ENCODE measurements at places on chromosomes 7 and 10. TPM values are rescaled to one million over a fixed set of nuclear protein-coding genes. Genes with fewer than 3 reads are reported as not detected.

GRCh38 chr7:128017460-128017859 lies 13.8 kb downstream of the LRRC4 start:
- no peaks in the 10 kb centered on the region for H3K36me3 ChIP-seq
- no peak overlapping the region for H3K27ac ChIP-seq

DNA sequence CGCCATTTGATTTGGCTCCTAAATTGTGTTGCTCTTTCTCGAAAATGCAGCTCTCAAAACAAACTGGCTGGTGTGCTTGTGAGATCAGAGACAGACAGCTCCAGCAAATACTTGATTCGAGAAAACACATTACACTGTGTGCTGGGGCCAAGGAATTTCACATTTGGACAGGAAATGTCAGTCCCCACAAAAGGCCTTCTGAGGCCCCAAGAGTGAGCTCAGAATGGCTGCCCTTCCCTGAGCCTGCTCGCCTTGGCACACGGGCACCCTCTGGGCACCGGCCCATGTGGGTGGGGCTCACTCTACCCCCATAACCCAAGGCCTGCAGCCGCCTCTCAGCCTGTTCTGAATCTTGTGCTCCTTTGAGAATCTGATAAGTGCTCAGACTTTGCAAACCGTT lies 13.9 kb upstream of the HSPA12A start:
- H3K27me3 ChIP-seq, result no peaks in the 10 kb centered on the region
- no peak for DNase-seq
- H3K4me3 ChIP-seq, result no peak overlapping the region
- H3K27ac ChIP-seq, result peak overlapping the region; percentile 69
- peaks cover 28% of the 10 kb centered on the region for H3K4me1 ChIP-seq
- no peaks in the 10 kb centered on the region for H3K36me3 ChIP-seq

GRCh38 chr7:97024209-97025129 lies at the start of gene DLX5:
Gene DLX5, minus strand, starts transcription at chr7:97024831. Its CDS starts 208 bp downstream, at chr7:97024623.
- peaks cover 59% of the 10 kb centered on the region for H3K4me1 ChIP-seq
- H3K27me3 ChIP-seq, result peaks cover 95% of the 10 kb centered on the region
- H3K36me3 ChIP-seq, result no peaks in the 10 kb centered on the region
- peak; percentile 89 for DNase-seq

DNA sequence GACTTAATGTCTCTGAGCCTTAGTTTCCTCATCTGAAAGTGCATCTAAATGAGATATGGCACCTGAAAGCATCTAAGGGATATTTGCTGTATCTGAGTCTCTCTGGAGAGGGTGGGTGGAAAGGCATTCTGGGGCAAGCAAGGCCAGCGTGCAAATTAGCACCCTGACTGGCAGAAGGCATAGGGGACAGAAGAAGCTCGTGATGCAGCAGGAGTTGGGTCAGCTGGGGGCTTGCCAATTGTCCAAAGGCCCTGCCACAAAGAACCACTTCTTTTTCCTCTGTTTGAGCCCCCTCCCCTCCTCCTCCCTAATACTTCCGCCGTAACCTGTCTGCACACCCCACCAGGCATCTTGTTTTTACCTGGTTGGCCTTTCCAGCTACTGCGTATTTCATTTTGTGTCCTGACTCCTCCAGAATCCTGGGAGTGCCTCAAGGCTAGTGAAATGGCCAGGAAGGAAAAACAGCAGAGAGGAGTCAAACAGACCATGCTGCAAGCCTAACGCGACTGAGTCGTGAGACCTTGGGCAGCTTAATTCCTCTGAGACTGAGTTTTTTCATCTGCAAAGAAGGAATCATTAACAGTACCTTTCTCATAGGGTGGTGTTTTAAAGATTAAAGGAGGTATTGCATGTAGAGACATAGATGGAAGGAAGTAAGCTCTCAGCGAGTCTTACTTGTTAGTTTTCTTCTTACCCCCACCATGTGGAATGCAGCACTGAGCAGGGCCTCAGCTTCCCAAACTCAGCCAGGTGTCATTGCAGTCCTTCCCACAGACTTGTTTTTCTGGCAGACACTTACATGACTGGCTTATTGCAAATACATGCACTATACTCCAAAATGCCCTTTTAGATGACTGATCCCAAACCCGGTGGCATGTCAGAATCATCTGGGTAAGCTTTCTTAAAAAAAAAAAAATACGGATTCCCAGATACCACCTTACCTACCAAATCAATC lies 49.1 kb upstream of the MXI1 start:
- no peak for DNase-seq
- H3K4me1 ChIP-seq, result no peaks in the 10 kb centered on the region
- H3K27me3 ChIP-seq, result no peaks in the 10 kb centered on the region
- no peak overlapping the region for H3K4me3 ChIP-seq
- no peak overlapping the region for H3K27ac ChIP-seq

DNA sequence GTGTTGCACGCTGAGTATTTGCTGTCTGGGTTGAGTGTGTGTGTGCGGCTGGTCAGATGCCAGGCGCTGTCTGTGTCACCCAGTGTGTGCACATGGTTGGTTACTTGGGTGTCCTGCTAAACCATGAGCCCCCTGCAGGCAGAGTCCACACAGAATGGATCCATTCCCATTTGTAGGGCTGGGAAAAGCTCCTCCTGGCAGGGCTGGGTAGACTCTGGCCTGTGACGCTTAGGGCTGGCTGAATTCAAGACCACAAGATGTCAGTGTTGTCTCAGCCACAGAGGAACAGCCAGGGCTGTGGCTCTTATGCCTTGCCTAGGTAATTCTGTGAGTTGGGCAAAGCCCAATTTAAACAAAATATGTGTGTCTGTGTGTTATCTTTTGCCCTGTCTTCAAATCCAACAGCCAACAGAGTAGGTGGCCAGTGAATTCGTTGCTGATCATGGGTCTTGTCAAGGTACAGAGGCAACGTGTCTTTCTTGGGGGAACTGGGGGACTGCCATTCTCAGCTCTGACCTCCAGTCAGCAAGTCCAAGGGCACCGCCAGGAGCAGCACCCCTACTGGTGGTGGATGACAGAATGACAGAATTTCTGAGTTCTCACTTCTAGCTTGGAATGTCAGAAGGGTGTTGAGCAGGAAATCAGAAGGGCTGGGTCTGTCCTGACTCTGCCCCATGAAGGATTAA lies 285.1 kb downstream of the CCSER2 start:
- H3K36me3 ChIP-seq, result no peaks in the 10 kb centered on the region
- no peaks in the 10 kb centered on the region for H3K27me3 ChIP-seq
- H3K4me1 ChIP-seq, result no peaks in the 10 kb centered on the region
- H3K27ac ChIP-seq, result no peak overlapping the region

- no peaks in the 10 kb centered on the region for H3K36me3 ChIP-seq
- H3K4me3 ChIP-seq, result no peak overlapping the region
- no peaks in the 10 kb centered on the region for H3K27me3 ChIP-seq
- peaks cover 11% of the 10 kb centered on the region for H3K4me1 ChIP-seq
- no peak for DNase-seq
These were observed 4.7 kb upstream of the ABLIM1 start for GRCh38 chr10:114662646-114663217.

The CYP2C8 gene
- total RNA-seq, result not detected

DNA sequence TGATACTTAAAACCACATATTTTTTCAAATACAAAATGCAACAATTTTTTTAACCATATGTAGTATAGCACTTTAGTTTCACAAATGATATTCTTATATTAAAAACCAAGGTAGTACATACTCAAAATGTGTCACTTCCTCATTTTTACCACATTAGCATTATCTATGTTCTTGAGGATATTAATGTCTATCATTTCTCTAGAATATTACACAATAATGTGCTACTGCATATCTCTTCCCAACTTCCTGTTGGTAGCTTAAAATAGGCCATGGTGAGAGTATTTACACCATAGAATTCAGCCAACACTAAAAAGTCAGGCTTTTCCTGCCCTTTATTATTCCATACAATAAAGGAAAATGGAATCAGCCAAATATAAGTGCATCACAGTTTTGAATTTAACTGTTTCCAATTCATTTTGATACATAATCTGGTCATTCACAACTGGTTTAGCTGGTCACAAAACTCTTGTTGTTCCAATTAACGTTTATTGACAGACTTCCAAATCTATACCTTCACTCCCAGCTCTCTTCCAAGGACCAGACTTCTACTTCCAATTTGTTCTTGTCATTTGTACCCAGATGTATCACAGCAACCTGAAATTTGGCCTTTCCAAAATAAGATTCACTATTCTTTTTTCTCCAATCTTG lies 20.0 kb upstream of the LRRC17 start:
- no peak overlapping the region for H3K4me3 ChIP-seq
- no peaks in the 10 kb centered on the region for H3K36me3 ChIP-seq
- H3K4me1 ChIP-seq, result peaks cover 19% of the 10 kb centered on the region
- no peak overlapping the region for H3K27ac ChIP-seq
- no peaks in the 10 kb centered on the region for H3K27me3 ChIP-seq

- DNase-seq, result no peak
- no peaks in the 10 kb centered on the region for H3K36me3 ChIP-seq
- H3K27me3 ChIP-seq, result no peaks in the 10 kb centered on the region
- H3K4me1 ChIP-seq, result no peaks in the 10 kb centered on the region
These were observed 89.4 kb downstream of the OAT start for GRCh38 chr10:124329362-124329761.

- no peak overlapping the region for H3K4me3 ChIP-seq
- no peaks in the 10 kb centered on the region for H3K27me3 ChIP-seq
- H3K27ac ChIP-seq, result no peak overlapping the region
- DNase-seq, result no peak
- H3K4me1 ChIP-seq, result peaks cover 24% of the 10 kb centered on the region
These were observed 9.9 kb downstream of the VIM start for GRCh38 chr10:17237915-17238444.

The KEL gene
- 0.23 TPM for total RNA-seq

The AZGP1 gene
- 3.4 TPM for total RNA-seq

Measured in esophagus muscularis mucosa (tissue), 4 donors.